Fibroblast of skin of abdomen (primary cell): ENCODE measurements at places on chromosomes 1 and 21.

GRCh38 chr1:51131185-51131584 is 29.2 kb downstream of the C1orf185 start:
- DNase-seq: no peak

DNA sequence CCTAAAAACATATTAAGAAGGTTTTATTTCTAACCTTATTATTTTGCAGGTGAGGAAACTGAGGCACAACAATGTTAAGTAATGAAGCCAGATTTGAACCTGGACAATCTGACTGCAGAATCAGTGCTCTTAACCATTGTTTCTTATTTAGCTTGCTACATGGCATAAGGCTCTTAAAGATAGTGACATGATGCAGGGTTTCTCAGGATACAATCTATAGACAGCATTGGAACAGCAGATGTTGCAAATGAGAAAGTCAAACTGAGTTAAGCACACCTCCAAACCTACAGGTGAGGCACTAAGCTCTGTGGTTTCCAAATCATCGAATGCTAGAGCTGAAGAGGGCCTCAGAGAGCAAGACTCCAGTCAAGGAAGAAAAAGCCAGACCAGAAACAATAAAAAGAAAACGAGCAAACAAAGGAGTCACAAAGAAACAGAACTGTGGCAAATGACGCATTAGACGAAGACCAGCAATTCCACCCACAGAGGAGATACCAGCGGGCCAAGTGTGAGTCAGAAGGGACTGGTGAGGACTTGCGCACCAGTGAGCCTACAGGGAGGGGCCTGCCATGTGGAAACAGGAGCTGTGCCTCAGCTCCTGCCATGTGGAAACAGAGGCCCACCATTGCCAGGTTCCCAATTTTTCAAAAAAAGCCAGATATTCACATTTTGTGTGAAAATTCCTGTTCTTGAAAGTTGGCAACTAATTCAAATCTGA is 14.4 kb downstream of the CD58 start:
- DNase-seq: peak; percentile 29

DNA sequence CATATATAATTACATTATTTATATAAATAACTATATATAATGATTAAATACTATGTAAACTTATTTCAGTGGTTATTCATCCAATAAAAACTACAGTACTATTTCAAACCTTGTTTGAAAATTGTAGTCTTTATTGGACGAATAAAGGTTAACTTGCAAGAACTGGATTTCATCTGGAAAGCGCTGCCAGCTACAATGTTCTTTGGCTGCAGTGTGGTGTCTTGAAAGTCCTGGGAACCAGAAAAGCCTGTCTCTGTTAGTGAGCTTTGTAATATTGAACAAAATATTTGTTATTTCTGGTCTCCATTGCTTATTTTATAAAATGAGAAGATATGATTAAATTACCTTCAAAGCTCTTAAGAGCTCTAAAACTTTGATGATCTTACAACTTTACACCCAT is 763.6 kb downstream of the ADGRL2 start:
- DNase-seq: no peak

GRCh38 chr1:201605385-201606010 is 66.6 kb downstream of the NAV1 start:
- DNase-seq: no peak

GRCh38 chr1:72235062-72235461 is 47.3 kb downstream of the NEGR1 start:
- no peak for DNase-seq

GRCh38 chr1:3275471-3276340 is 178.8 kb upstream of the ARHGEF16 start:
- DNase-seq: peak; percentile 27

GRCh38 chr1:6206520-6206855 is 569 bp downstream of the RNF207 start:
- no peak for DNase-seq

DNA sequence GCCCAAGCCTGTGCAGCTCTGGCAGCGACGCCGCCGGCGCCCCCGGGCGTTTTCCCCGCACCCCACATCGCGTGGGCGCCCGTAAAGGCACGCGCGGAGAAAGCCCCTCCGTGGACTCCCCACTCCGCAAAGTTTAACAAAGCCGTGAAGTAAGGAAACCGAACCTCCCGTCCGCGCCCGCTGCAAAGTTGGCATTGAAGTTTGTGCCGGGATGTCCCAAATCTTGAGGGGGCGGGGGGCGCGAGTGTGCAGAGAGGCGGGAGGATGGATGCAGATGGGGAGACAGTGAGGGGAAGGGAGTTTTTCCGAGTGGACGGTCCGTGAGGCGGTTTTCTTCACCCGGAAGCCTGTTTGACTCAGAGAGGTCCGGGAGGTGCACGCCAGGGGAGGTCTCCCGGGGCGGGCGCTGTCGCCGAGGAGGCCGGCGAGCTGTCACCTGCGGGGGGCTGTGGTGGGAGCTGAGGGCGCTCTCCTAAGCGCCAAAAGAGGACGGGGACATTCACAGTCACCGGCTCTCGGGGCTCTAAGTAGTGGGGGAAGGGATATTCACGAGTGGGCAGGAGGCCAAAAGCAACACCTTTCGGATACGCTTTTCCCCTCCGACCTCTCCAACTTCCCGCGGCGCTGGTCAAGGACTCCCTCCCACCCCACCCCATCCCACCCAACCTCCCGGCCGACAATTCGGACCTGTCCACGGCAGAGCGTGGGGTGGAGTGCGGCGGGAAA is 1.3 kb downstream of the WLS start:
- no peak for DNase-seq

DNA sequence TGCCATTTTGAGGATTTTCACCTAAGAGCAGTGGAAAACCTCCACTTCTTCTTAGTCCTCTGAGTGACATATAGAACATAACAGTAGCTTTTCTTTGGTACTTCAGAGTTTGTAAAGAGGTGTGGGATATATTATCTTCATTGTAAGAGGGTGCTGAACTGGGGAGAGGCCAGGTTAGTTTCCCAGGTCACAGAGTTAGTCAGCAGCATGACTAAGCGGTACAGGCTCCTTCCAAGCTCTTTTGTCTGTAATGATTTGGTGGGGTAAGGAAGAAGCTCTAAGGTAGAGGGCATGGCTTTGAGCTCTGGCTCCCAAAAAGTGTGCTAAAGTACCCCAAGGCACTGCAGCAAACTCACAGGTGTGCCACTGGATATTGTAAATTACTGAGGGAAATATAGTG is 325.0 kb upstream of the PLXNA2 start:
- no peak for DNase-seq

- no peak for DNase-seq
Observed at GRCh38 chr1:205535866-205536758, 31.6 kb downstream of the CDK18 start.

- peak; percentile 18 for DNase-seq
Observed at GRCh38 chr1:41041614-41042270, 20.2 kb upstream of the SLFNL1 start.
